ENCODE measurements at places on chromosomes 13 and 19. TPM values are rescaled to one million over a fixed set of nuclear protein-coding genes. Genes with fewer than 3 reads are reported as not detected.

DNA sequence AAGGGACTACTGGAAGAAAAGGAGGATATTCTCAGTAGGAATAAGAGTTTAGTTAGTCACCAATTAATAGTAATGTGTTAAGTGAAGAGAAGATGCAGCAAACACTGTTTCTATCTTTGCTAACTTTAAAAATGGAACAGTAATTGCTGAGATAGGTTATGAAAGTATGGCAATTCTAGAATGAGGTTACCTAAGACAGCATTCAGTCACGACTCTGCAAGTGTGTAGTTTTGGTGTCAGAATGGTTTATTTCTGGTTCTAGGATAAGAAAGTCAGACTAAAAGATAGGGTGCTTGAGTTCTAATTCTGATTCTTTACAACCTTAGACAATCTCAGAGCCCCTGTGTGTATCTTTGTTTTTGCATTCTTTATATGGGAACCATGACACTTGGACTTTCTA lies 138.1 kb downstream of the POU4F1 start:
- H3K27me3 ChIP-seq = no peaks in the 10 kb centered on the region
- H3K36me3 ChIP-seq = no peaks in the 10 kb centered on the region
- no peak for DNase-seq
- no peaks in the 10 kb centered on the region for H3K4me1 ChIP-seq
- H3K4me3 ChIP-seq = no peak overlapping the region
- H3K27ac ChIP-seq = no peak overlapping the region

GRCh38 chr13:77981281-77981881 lies 62.8 kb upstream of the EDNRB start:
- H3K27me3 ChIP-seq = no peaks in the 10 kb centered on the region
- no peak overlapping the region for H3K27ac ChIP-seq
- no peak overlapping the region for H3K4me3 ChIP-seq
- DNase-seq = no peak

DNA sequence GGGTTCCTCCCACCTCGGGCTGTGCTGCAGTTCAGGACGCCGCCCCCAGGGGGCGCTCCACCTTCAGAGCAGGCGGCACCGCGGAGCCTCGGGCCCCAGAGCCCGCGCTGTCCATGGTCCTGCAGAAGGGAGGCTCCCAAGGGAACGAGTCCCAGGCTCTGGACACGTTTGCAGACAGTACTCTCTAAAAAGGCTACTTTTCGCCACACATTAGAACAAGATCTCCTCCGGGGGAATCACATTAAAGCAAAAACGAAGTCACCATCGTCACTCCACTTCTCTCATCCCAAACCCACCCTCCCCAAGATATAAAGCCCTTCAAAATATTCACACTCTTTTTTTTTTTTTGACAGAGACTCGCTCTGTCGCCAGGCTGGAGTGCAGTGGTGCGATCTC lies 4.6 kb upstream of the SIGLEC10 start:
- peak; percentile 72 for DNase-seq
- H3K27ac ChIP-seq = no peak overlapping the region
- no peaks in the 10 kb centered on the region for H3K27me3 ChIP-seq
- no peaks in the 10 kb centered on the region for H3K4me1 ChIP-seq
- H3K36me3 ChIP-seq = no peaks in the 10 kb centered on the region

DNA sequence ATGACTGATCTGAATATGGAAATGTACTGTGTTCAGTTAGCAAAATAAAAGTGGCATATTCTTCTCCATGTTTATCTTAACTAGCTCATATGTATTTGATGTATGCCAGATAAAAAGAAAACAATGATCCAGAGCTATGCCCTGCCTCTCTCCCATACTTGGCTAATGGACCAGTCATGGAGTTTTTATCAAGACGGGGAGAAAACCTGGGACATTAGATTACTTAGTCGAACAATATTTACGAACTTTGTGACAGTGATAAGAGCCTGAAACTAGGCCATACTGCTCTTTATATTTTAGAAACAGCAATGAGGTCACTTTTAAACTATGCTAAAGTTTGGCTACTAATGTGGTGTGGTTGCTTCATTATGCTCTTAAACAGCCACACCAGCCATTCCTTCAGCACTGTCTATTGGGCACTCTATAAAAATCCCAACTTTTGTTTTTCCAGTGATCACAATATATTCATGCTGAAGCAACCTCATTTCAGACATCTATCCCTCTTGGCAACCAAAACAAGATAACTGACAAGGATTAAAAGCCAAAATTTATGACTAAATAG lies 265.0 kb downstream of the FGF14 start:
- DNase-seq = no peak
- peaks cover 2% of the 10 kb centered on the region for H3K27me3 ChIP-seq
- H3K4me3 ChIP-seq = no peak overlapping the region
- no peaks in the 10 kb centered on the region for H3K36me3 ChIP-seq
- H3K4me1 ChIP-seq = no peaks in the 10 kb centered on the region

GRCh38 chr13:35669321-35669720 lies 192.8 kb upstream of the MAB21L1 start:
- no peaks in the 10 kb centered on the region for H3K4me1 ChIP-seq
- no peaks in the 10 kb centered on the region for H3K36me3 ChIP-seq
- no peak overlapping the region for H3K27ac ChIP-seq

- H3K36me3 ChIP-seq = no peaks in the 10 kb centered on the region
- no peak for DNase-seq
- H3K27me3 ChIP-seq = no peaks in the 10 kb centered on the region
- H3K4me1 ChIP-seq = peaks cover 12% of the 10 kb centered on the region
These were observed 716 bp downstream of the ZNF573 start for GRCh38 chr19:37778613-37779126.

DNA sequence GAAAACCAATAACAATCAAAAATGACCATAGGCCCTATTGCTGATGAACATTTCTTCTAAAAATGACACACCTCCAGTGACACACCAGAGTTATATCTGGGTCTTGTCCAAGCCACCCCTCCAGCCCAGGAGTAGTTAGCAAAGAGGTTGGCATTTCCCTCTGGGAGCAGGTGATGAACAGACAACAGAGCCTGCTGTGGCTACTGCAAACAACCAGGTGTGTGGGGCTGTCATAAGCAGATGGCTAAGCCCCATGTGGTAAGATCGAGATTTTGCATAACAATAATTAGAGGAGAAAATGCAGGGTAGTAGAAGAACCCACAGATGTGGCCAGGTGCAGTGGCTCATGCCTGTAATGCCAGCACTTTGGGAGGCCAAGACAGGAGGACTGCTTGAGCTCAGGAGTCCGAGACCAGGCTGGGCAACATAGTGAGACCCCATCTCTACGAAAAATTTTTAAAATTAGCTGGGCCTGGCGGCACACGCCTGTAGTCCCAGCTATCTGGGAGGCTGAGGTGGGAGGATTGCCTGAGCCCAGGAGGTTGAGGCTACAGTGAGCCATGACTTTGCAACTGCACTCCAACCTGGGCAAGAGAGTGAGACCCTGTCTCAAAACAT lies 5.0 kb downstream of the XRCC1 start:
- H3K27ac ChIP-seq = no peak overlapping the region
- H3K4me3 ChIP-seq = no peak overlapping the region
- DNase-seq = no peak
- no peaks in the 10 kb centered on the region for H3K36me3 ChIP-seq

DNA sequence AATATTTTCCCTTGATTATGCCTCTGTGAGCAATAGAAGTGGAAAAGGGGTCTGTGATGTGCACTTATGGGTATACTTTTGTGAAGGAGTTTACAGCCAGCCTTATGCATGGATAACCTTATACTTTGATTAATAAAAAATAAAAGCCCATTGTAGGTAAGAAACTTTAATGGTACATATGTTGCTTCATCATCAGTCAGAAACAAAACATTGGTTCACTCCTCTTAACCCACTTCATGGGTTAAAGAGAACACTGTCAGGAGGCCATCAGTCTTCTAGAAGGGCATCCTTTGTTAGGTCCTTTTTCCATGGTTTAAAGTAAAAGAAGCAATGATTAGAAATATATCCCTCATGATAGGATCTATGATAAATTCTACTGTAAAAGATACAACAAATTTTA lies 952.1 kb upstream of the MIR17HG start:
- no peak overlapping the region for H3K27ac ChIP-seq
- no peak for DNase-seq
- no peaks in the 10 kb centered on the region for H3K27me3 ChIP-seq
- no peaks in the 10 kb centered on the region for H3K36me3 ChIP-seq

- no peak for DNase-seq
- H3K27me3 ChIP-seq = no peaks in the 10 kb centered on the region
- H3K4me3 ChIP-seq = no peak overlapping the region
- H3K4me1 ChIP-seq = peaks cover 26% of the 10 kb centered on the region
These were observed 314.4 kb downstream of the PCDH9 start for GRCh38 chr13:66915596-66916185.

DNA sequence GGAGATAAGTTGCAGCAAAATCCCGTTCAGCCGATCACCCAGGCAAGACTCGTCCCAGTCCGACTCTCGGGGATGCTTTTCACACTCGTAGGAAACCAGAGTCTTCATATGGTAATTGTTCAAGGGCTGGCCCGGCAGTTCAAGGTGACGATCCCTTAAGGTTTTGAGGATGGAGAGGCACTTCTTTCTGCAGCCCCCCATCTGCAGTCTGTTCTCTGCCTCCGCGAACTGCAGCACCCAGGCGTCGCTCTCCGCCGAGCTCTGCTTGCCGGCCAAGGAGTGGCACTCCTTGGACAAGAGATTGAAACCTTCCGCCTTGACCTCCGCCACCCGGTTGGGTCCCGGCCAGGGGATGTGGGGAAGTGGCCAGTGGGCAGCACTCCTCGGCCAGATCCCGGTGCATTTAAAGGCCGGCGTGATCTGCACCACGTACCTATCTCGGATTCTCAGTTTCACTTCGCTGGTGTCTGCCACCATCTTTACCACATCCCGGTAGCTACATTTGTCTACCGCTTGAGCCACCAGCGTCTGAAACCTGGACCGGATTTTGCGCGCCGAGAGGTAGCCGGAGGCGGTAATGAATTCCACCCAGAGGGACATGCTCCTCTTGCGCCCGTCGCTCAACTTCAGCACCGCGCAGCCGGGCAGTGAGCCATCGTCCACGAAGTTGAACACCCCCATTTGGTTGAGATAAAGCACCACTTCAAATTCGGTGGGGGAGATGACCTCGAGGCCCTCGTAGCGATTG lies 1.1 kb downstream of the MAB21L1 start:
- H3K4me3 ChIP-seq = peak overlapping the region; percentile 10
- H3K27ac ChIP-seq = no peak overlapping the region
- no peak for DNase-seq
- peaks cover 36% of the 10 kb centered on the region for H3K4me1 ChIP-seq

GRCh38 chr13:109333893-109334651 lies 452.3 kb downstream of the IRS2 start:
- no peaks in the 10 kb centered on the region for H3K4me1 ChIP-seq
- H3K27ac ChIP-seq = no peak overlapping the region
- DNase-seq = no peak
- no peaks in the 10 kb centered on the region for H3K36me3 ChIP-seq
- no peak overlapping the region for H3K4me3 ChIP-seq

DNA sequence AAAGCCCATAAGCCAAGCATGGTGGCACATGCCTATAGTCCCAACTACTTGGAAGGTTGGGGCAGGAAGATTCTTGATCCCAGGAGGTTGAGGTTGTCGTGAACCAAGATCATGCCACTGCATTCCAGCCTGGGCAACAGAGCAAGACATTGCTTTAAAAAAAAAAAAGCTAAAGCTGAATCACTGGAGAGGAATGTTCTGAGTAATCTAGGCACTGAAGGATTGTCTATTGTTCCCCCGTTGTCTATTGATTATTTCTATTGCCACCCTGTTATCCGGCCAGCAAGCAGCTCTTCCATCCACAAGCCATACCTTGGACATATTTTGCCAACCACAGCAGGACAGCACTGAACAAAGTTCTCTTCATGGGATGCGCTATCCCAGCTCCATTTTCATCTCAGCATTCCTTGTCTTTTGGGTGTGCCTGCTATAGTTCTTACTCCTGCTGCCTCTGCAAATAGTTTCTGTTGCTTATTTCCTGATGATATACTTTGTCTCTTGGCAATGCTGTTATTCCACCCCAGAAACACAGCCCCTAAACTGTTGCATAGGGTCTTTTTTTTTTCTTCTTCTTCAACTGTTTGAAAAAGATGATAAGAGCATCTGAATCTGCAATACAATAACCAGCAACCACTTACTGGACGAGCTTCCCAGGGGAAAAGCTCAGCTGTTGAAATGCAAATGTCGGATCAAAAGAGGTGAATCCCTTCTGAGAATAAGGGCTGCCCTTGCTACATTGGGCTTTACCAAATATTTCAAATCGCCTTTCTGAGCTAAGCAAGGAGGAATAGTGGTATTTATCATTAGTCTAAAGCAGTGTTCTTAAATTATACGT lies 22.2 kb upstream of the SIAH3 start:
- H3K4me3 ChIP-seq = no peak overlapping the region
- no peak for DNase-seq
- no peak overlapping the region for H3K27ac ChIP-seq
- H3K36me3 ChIP-seq = no peaks in the 10 kb centered on the region
- H3K27me3 ChIP-seq = peaks cover 7% of the 10 kb centered on the region

- H3K36me3 ChIP-seq = peaks cover 8% of the 10 kb centered on the region
- H3K4me3 ChIP-seq = no peak overlapping the region
- H3K27ac ChIP-seq = no peak overlapping the region
- H3K4me1 ChIP-seq = peaks cover 6% of the 10 kb centered on the region
- DNase-seq = peak; percentile 36
- H3K27me3 ChIP-seq = peaks cover 16% of the 10 kb centered on the region
These were observed 9.1 kb downstream of the SPACA6 start for GRCh38 chr19:51702103-51702824.

GRCh38 chr13:93249364-93250306 lies 23.0 kb downstream of the GPC6 start:
- H3K4me1 ChIP-seq = no peaks in the 10 kb centered on the region
- H3K27ac ChIP-seq = no peak overlapping the region
- no peaks in the 10 kb centered on the region for H3K27me3 ChIP-seq
- no peaks in the 10 kb centered on the region for H3K36me3 ChIP-seq

- H3K4me1 ChIP-seq = peaks cover 16% of the 10 kb centered on the region
- H3K4me3 ChIP-seq = no peak overlapping the region
- no peak overlapping the region for H3K27ac ChIP-seq
- no peaks in the 10 kb centered on the region for H3K36me3 ChIP-seq
These were observed 4.1 kb downstream of the ENOX1 start for GRCh38 chr13:43782686-43783085.

Gene LONP1
- total RNA-seq = 83.4 TPM

Gene RAB3A
- total RNA-seq = 8.3 TPM

Gene APC2
- total RNA-seq = 0.13 TPM

Gene ZNF681
- total RNA-seq = 2.4 TPM

Gene TYROBP
- 2.3 TPM for total RNA-seq

Gene YJEFN3
- total RNA-seq = 14.2 TPM

Gene CCDC169
- total RNA-seq = not detected

Gene DCT
- 0.25 TPM for total RNA-seq

Gene ADM5
- total RNA-seq = 6.1 TPM

Gene ANKRD24
- total RNA-seq = 1.4 TPM

Measured in T-cell (primary cell).